ENCODE measurements at places on chromosomes 4 and X.

- no peak for DNase-seq
Observed at GRCh38 chrX:78643096-78643495, 16.0 kb downstream of the RTL3 start.

GRCh38 chr4:183287309-183287659, 32.8 kb downstream of the CLDN22 start:
- DNase-seq: no peak

DNA sequence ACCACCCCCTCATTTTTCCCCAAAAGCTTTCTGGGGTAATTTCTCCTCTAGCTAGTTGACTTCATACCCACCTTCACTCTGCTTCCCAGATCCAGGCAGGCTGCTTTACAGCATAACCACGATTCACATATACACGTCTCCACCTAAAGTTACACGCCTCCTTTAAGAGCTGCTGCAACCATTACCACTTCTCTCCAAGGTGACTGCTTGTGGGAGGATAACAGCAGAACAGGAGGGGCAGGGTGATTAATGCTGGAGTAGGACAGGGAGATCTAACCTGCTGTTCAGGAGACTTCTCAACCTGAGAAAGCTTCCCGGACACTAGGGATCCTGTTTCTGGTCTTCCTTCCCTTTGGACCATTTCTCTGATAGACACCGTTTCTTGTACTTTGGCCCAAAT, 77.4 kb downstream of the MGST2 start:
- no peak for DNase-seq

- no peak for DNase-seq
Observed at GRCh38 chr4:189206953-189207352, 733.7 kb upstream of the FRG1 start.

DNA sequence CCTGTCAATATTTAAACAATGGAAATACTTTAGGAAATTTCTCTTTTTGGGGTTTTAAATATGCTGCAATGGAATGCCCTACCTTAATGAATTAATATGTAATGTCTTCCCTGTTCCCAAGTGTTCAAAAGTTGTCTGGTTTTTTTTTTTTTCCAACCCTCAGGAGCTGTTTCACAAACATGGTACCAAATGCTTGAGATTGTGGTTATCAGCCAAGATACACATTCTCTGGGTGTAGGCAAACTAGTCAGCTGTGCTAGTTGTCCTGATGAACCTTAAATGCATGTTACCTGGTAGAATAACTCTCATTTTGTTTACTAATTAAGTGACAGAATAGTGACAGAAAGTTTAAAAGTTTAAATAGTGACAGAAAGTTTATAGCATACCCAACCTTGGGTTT, 50.7 kb downstream of the FHL1 start:
- DNase-seq: no peak

GRCh38 chrX:53422861-53423306, at the start of gene RIBC1:
RIBC1 (plus strand) TSS chrX:53422873; CDS start chrX:53426277, 3,404 bp downstream.
- DNase-seq: no peak

GRCh38 chr4:93384241-93384640, 444.3 kb upstream of the ATOH1 start:
- DNase-seq: no peak

DNA sequence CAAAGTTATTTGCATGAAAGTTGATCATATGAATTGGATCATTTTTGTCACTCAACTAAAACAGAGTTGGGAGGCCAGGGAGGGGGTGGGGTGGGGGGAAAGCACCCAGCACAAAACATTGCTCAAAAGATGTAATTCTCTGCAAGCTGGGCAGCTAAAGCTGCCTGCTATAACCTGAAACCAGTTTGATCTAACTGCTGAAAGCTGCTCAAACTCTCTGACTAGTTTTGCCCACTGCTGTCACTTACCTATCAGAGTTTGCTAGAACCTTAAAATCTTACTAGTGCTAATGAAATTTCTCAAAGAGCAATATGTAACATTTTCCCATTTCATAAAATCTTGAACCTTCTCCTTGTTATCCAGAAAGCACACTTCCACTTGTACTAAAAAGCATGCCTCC, 10.4 kb downstream of the CXCL8 start:
- no peak for DNase-seq

GRCh38 chr4:36064117-36064516, 180.2 kb downstream of the ARAP2 start:
- DNase-seq: no peak

- no peak for DNase-seq
Observed at GRCh38 chrX:40299641-40300046, 201.9 kb upstream of the BCOR start.

DNA sequence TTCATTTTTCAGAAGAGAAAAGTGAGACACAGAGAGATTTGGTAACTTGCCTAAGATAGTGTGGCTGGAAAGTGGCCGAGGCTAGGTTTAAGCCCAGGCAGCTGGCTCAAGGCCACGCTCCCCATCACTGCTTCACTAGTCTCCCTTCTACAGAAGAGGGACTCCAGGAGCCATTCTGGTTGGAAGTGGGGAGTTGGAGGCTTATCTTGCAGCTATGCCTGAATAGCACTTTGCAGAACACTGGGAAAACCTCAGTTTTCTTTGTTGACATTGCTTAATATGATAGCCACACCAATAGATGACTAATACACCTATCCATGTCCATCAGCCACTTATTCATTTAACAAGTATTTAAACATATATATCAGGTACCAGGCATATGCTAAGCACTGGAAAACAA, 18.5 kb downstream of the LRRC66 start:
- DNase-seq: no peak

GRCh38 chrX:12700745-12701144, 90.5 kb upstream of the PRPS2 start:
- no peak for DNase-seq

DNA sequence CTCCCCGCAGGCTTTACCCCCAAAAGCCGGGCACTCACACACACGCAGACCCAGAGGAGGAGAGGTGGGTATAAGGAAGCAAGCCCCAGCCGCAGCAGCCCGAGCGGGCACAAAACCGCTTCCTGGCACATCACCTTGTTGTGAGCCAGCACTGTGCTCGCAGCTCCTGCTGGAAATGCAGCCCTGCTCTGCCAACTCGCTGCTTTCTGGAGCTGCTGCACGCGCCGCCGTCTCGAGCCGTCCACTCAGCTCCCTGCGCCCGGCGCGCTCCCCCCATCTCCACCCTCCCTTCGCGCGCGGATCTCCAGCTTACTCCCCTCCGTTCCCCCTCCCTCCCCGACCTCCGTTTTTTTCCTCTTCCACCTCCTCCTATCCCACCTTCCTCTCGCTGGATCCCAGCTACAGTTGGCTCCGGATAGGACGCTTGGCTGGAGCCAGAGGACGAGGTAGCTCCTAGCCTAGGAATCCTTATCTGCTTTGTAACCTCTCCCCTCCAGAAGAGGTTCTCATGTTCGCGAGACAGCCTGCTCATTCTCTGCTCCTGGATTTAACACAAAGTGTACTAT, at the start of gene SPOCK3:
SPOCK3 (minus strand) TSS at position 179 of the 566 bp plus-strand sequence.
- DNase-seq: no peak

GRCh38 chr4:73211968-73212367, 46.6 kb downstream of the ANKRD17 start:
- no peak for DNase-seq

DNA sequence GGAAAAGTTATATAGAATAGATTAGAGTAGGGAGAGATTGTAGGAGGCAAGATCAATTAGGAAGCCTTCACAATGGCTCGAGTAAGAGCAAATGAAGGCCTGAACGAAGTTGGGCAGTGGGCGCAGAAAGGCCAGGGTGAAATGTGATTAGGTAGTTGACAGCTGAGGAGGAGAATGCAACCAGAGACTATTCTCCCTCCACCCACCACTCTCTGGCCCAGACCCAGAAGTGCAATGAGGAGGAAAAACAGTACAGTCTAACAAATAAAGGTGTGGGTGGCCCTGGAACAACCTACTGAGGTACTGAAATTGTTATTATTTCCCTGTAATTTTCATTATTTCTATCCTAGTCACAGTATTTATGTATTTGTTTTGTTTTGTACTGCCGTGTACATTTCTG, 176.7 kb downstream of the SLC39A8 start:
- DNase-seq: no peak

DNA sequence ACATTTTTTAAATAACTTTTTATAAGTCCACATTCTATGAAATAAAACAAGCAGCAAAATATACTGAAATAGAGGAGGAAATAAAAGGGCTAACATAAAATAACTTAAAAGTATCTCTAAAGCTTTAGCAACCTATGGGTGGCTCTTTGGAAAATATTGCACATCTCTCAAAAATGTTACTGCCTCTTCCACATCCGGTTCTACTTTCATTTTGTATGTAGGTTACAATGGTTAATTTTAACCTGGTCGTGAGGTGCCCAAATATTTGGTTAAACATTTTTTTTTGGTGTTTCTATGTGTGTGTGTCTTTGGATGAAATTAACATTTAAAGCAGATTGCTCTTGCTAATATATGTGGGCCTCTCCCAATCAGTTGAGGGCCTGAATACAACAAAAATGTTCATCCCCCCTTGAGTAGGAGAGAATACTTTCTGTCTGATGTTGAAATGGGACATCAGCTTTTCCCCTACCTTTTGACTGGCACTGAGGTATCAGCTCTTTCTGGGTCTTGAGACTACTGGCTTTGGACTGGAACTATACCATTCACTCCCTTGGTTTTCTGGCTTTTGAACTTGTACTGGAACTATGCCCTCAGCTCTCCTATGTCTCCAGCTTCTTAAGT, 353.0 kb downstream of the ADAM29 start:
- DNase-seq: no peak

GRCh38 chrX:9824554-9824953, 38.3 kb downstream of the SHROOM2 start:
- DNase-seq: no peak

DNA sequence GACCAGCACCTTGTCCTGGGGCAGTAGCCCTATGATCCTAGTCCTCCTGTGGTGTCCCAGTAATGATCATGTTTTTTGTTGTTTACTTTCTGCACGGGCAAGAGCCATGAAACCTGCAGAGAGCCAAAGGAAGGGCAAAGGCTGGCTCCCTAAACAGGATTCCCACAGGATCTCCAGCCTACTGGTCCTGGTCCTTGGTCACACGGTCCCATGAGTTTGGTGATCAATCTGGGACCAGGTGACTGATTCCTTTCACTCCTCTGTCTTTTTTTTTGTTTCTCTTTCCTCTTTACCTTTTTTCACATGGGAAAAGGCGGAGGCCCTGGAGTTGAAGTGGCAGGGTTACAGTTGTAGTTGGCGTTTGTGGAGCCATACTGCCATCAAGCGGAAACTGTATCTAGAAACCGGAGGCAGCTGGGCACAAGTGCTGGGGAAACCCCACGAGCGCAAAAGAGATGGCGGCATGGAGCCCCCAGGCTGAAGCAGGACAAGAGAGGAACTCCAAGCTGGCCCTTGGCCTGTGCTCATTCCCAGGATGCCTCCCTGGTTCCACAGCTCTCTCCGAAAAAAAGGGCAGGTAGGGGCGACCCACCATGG, 34.6 kb downstream of the NBDY start:
- no peak for DNase-seq

DNA sequence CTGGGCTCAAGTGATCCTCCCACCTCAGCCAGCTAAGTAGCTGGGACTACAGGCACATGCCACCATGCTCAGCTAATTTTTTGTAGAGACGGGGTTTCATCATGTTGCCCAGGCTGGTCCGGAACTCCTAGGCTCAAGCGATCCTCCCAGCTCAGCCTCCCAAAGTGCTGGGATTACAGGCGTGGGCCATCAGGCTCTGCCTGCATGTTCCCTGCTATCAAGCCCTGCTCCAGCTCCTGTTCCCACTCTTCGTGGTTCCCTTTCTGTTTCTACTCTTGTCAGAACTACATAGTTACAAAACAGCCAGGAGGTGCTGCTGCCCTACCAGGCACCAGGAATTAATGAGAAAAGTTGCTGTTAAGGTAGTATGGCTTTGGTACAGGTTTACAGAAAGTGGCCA, 8.7 kb downstream of the TIMP1 start:
- no peak for DNase-seq

DNA sequence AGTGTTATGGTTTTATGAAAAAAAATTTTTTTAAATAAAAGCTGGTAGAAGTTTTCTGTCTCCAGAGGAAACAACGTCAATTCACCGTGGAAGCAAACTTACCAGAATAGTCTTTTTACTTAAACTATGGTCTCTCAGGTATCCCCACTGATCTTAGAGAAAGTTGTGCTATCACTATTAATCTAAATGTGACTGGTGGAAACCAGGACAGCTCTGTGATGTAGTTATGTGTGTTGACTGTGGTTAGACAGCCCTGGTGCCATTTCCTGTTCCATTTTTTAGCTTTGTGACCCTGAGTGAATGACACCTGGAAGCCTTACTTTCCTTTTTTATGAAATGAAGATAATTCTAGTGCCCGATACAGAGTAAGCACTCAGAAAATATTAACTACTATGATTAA, 111.8 kb upstream of the HUWE1 start:
- no peak for DNase-seq

GRCh38 chr4:28092610-28093009, 1232.0 kb downstream of the STIM2 start:
- no peak for DNase-seq

GRCh38 chrX:20221902-20222301, 44.8 kb downstream of the RPS6KA3 start:
- no peak for DNase-seq

DNA sequence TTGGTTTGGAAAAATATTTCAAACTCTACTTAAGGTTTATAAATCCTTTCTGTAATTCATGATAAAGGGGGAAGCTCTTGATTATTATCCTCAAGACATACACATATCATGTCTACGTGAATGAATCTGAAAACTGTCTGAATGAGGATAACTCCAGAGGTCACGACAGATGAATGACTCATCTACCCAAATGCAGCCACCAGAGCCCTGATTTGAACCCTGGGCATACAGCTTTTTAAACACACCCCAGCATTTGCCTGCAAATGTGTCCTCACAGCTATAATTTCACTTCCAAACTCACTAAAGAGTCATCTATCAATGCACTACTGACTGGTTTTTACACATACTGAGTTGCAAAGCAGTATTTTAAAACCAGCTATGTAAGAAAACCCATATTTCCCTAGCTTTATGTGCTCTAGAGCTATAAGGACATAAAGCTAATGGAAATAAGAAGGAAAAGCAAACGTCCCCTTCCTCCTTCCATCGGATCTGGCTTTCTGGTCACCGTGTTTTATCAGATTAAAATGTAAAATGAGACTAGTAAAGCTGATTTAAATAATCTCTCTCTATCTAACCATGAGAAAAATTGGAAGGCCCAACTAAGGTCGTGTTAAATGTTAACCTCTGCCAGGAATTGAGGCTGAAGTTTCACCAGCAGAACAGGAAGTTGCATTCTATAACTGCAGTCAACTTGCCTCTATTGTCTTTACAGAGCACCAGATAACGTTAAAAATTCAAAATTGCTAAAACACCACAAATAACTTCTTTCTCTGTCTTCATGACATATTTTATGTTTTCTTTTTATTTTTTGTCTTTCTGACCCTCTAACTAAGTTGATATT, 63.1 kb upstream of the SPP1 start:
- no peak for DNase-seq

DNA sequence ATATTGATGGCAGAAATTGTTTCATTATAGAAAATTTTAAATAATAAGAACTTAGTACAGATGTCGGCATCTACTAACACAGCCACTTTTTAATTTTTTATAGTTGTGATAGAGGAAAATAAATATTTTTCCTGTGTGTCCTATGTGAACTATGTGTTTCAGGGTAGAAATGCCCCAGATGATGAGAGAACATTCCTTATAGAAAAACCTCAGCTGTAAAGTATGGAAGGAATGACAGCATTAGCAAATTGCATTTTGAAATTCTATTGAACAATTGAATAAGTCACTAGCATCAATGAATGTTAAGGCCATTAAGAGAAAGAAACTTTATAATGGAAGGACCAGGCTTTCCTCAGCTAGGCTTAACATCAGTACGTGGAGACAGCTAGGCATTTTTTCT, 149.2 kb downstream of the CFAP299 start:
- no peak for DNase-seq
